Endothelial cell of umbilical vein (primary cell): ENCODE measurements at places on chromosomes 6 and 20.

DNA sequence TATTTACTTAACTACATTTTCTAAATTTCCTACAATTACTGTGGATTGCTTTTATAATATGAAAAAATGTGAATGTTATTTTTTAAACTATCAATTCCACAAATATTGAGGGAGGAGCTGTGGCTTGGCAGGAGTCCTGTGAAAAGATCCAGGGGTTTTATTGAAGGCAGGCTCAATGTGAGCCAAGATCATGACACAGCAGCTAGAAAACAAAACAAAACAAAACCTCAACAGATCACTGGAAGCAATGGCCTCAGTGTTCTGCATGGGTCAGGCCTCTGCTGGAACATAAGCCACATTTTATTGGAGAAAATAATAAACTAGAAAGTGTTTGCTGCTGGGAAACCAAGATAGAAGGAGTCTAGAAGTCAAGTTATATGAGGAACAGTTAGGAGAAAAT is 19.4 kb upstream of the RCAN2 start:
- no peak overlapping the region for H3K4me3 ChIP-seq
- no peak overlapping the region for H3K27ac ChIP-seq
- no peaks in the 10 kb centered on the region for H3K36me3 ChIP-seq
- DNase-seq = no peak
- H3K4me1 ChIP-seq = no peaks in the 10 kb centered on the region

GRCh38 chr20:13816757-13817156 is 31.9 kb downstream of the NDUFAF5 start:
- DNase-seq = no peak
- H3K27ac ChIP-seq = no peak overlapping the region
- peaks cover 13% of the 10 kb centered on the region for H3K36me3 ChIP-seq
- H3K4me3 ChIP-seq = no peak overlapping the region

- H3K4me1 ChIP-seq = no peaks in the 10 kb centered on the region
- no peaks in the 10 kb centered on the region for H3K36me3 ChIP-seq
- no peak overlapping the region for H3K27ac ChIP-seq
- no peaks in the 10 kb centered on the region for H3K27me3 ChIP-seq
- no peak for DNase-seq
Measured at GRCh38 chr6:62974452-62974851, 236.8 kb upstream of the FKBP1C start.

- no peak for DNase-seq
- no peaks in the 10 kb centered on the region for H3K36me3 ChIP-seq
- no peaks in the 10 kb centered on the region for H3K27me3 ChIP-seq
- H3K4me1 ChIP-seq = no peaks in the 10 kb centered on the region
- H3K4me3 ChIP-seq = no peak overlapping the region
Measured at GRCh38 chr6:151701911-151702562, 105.4 kb upstream of the ESR1 start.

DNA sequence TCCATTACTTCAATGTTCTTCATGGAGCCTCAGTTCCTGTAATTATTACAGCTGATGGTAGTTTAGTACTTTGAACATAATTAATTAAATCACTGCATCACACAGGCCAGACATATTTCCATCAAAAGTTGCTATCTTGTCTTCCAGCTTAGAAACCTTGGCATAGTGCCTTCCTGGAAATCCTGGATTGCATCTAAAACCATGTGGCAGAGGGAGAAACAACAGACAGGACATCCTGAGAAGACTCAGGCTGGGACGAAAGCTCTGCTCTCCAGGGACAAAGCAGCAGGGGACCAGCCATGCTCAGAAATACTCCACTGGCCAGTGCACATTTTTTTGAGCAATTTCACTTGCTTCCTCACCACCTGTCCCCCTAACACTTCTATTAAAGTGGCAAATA is 55.3 kb downstream of the TBX18 start:
- H3K4me3 ChIP-seq = no peak overlapping the region
- no peaks in the 10 kb centered on the region for H3K4me1 ChIP-seq
- H3K27me3 ChIP-seq = no peaks in the 10 kb centered on the region
- H3K36me3 ChIP-seq = no peaks in the 10 kb centered on the region

- no peaks in the 10 kb centered on the region for H3K36me3 ChIP-seq
- H3K27me3 ChIP-seq = no peaks in the 10 kb centered on the region
- no peak overlapping the region for H3K27ac ChIP-seq
- H3K4me3 ChIP-seq = no peak overlapping the region
- no peak for DNase-seq
- H3K4me1 ChIP-seq = no peaks in the 10 kb centered on the region
Measured at GRCh38 chr6:6522709-6523108, 65.8 kb upstream of the LY86 start.
